ENCODE measurements at places on chromosomes 12 and 14.

- no peak for DNase-seq
These were observed 148.8 kb upstream of the ATF7IP start for GRCh38 chr12:14216405-14217294.

DNA sequence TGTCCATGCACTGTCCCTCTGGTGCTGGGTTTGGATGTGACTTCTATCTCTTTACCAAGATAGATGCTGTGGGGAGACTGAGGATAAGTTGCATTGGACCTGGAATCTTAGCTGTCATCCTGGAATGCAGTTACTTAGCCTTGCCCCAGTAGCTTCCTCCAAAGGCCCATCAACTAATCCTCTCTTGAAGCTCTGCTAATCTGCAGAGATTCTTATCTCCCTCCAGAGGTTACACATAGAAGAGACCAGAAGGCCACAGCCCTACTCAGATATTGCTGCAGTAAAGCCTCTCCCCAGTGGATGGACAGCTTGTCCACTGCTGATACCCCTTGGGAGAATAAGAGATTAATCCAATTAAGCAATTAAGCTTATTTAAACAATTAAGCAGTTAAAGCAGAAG is 867.2 kb downstream of the BCL11B start:
- no peak for DNase-seq

DNA sequence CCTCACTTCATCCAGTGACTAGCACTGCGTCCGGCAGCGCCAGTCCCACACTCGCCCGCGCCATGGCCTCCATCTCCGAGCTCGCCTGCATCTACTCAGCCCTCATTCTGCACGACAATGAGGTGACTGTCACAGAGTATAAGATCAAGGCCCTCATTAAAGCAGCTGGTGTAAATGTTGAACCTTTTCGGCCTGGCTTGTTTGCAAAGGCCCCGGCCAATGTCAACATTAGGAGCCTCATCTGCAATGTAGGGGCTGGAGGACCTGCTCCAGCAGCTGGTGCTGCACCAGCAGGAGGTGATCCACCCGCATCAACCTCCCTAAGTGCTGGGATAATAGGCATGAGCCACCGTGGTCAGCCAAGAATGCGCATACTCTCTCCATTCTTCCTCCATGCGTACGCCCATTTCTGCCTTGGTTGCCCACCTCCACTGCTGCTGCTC is 59.9 kb downstream of the IRF2BPL start:
- no peak for DNase-seq

DNA sequence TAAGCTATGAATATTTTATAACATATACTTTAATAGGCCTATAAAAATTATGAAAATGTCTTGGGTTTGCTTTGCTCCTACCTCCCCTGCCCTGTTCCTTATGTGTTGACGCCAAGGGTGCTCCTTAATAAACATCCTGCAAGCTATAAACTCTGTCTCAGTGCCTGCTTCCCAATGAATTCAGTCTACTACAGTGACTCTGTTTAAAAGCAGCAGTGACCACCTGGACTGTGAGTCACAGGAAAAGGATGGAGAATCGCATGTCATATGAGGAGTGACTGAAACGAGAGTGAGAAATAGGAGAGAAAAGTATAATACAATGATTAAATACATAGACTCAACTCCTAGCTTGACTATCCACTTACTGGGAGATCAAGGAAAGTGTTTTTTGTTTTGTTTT is 41.1 kb upstream of the CFAP54 start:
- DNase-seq = peak; percentile 53

Measured in non-pigmented ciliary epithelial cell (primary cell).